ENCODE measurements at places on chromosomes 3 and 15.

- DNase-seq: no peak
Measured at GRCh38 chr3:98563661-98564281, 29.6 kb downstream of the CPOX start.

DNA sequence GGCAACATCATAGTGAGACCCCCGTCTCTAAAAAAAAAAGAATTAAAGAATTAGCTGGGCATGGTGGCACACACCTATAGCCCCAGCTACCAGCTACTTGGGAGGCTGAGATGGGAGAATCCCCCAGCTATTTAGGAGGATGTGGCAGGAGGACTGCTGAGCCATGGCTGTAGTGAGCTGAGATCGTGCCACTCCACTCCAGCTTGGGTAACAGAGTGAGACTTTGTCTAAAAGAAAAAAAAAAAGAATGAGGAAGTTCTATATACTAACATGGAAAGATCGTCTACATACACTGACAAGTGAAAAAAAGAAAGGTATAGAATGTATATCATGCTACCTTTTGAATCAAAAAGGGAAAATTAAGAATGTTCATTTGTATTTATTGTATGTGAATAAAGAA is 83.9 kb upstream of the CDAN1 start:
- DNase-seq: no peak

- DNase-seq: no peak
Measured at GRCh38 chr3:175913286-175913685, 1054.2 kb downstream of the NAALADL2 start.

DNA sequence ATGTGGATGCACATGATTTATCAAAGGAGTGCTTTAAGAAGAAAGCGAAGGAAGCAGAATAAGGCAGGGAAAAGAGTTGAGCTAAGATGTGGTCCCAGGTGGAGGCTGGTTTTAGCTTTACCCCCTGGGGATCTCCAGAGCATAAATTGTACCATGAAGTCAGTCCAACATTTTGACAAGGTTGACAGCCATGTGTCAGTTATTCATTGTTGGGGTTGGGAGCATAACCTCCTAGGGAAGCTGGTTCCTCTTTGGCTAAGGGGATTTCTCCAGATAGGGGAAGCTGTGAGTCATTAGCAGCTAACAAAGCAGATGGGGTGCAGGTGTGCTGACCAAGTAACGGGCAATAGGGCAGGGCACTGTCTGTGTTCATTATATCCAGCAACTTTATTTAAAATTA is 123.7 kb upstream of the IGSF10 start:
- no peak for DNase-seq

GRCh38 chr15:30992249-30992864 is 929 bp upstream of the MTMR10 start:
- no peak for DNase-seq

- no peak for DNase-seq
Measured at GRCh38 chr15:101501703-101502373, 12.3 kb upstream of the PCSK6 start.

GRCh38 chr3:152127058-152127457 is 141.7 kb upstream of the MBNL1 start:
- DNase-seq: no peak

- DNase-seq: no peak
Measured at GRCh38 chr3:50078622-50079021, 10.1 kb upstream of the RBM5 start.

- DNase-seq: no peak
Measured at GRCh38 chr15:66486887-66487286, 10.7 kb downstream of the SNAPC5 start.

DNA sequence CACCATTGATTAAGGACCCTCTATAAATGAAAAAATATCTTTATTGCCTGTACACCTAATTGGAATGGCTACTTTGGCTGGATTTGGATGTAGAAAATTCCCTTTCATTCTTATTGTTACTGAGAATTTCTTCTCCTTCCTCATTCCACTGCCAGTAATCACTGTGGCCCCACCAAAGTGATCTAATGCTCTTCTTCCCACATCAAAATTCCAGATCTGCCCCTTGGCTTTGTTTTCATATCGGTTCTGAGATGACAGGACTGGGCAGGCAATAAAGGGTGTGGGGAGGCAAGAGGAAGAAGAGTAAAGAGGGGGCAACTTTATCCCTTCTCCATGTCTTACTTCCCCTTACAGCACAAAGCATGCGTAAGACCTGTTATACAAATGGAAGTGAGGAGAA is 2.1 kb downstream of the ANKUB1 start:
- DNase-seq: no peak

DNA sequence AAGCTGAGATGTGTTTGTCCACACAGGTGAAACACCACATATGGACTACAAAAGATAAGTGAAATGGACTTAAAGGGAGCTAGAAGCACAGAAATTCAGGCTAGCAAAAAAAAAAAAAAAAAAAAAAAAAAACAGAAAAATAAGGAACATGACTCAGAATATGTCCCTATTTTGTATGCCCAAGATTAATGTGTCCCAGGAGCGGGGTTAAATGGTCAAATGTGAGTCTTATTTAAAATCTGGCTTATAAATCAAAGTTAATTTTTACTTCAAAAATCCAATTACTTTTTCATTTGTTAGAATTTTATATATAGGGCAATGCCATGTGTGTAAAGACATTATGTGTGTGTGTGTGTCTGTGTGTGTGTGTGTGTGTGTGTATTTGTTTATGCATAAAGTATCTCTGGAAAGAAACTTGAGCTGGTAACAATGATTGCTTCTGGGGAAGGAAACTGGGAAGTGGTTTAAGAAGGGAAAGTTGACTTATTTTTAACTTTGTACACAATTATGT is 986.5 kb downstream of the ROBO2 start:
- DNase-seq: no peak

DNA sequence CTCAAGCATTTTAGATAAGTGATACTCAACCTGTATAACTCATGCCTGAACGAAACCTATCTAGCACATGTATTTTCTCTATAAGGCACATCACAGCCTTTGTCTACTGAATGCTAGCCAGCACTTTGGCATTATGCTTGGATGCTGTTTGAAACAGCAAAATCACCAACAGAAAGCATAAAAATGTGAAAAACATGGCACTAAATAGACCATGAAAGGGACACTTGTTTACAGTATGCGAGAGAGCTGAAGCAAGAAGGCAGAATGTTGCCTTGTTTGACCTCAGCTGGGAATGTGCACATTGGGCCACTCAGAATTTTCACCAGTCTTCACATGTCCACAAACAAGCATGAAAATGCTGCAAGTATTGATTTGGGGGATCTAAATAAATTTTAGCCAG is 59.5 kb downstream of the MINDY2 start:
- DNase-seq: no peak

DNA sequence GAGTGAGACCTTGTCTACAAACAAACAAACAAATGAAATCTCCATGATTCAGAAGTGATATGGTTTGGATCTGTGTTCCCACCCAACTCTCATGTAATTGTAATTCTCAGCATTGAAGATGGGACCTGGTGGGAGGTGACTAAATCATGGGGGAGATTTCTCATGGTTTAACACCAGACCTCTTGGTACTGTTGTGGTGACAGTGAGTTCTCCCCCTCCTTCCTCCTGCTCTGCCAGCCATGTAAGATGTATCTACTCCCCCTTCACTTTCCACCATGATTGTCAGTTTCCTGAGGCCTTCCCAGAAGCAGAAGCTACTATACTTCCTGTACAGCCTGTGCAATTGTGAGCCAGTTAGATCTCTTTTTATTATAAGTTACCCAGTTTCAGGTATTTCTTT is 438.4 kb upstream of the THBS1 start:
- no peak for DNase-seq

DNA sequence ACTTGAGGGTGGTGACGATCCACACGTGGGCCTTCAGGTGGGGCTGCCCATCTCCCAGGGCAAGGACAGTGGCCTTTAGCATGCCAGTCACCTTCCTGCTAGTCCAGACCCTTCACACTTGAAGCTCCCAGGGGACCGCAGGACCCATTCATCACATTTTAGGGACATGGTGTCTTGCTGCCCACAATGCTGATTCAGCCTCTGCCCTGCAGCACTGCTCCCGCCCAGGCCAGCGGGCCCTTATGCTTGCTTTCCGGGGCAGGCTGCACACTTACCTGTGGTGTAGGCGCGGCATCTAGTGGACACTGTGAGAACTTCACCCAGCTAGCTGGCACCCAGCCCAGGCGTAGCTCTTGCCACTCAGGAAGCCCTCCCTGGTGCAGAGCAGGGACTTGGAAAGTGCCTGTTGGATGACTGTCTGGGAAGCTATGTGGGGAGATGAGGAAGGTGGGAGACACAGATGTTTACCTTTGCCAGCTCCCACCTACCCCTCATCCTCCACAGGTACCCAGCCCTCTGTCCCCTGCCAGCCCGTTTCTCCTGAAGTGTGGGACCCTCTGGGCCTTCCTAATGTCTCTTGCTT is 26.3 kb upstream of the NR2C2 start:
- DNase-seq: peak; percentile 71

- no peak for DNase-seq
Measured at GRCh38 chr15:52095597-52096262, 16.8 kb downstream of the BCL2L10 start.

- DNase-seq: no peak
Measured at GRCh38 chr3:180802837-180803236, 109.6 kb upstream of the FXR1 start.

GRCh38 chr15:87648278-87648677 is 608.3 kb downstream of the NTRK3 start:
- DNase-seq: no peak

GRCh38 chr3:112357930-112358780 is 25.2 kb downstream of the CD200 start:
- DNase-seq: peak; percentile 33

- no peak for DNase-seq
Measured at GRCh38 chr3:11384074-11384473, 111.9 kb downstream of the ATG7 start.

DNA sequence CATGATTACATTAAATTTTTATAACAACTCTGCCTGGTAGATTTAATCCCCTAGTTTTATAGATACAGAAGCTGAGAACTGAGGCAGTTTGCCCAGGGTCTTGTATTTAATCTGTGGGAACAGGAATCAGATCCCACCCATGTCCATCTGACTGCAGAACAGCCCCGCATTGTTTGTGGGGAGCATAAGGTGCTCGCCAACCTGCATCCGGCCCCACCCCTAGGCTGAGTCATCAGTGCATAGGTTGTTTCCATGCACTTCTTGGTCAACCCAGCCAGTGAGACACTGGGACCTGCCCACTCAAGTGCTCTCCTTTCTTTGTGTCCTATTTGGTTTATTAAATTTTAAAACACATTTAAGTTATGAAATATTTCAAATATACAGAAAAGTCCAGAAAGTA is 266.2 kb downstream of the OPA1 start:
- no peak for DNase-seq

DNA sequence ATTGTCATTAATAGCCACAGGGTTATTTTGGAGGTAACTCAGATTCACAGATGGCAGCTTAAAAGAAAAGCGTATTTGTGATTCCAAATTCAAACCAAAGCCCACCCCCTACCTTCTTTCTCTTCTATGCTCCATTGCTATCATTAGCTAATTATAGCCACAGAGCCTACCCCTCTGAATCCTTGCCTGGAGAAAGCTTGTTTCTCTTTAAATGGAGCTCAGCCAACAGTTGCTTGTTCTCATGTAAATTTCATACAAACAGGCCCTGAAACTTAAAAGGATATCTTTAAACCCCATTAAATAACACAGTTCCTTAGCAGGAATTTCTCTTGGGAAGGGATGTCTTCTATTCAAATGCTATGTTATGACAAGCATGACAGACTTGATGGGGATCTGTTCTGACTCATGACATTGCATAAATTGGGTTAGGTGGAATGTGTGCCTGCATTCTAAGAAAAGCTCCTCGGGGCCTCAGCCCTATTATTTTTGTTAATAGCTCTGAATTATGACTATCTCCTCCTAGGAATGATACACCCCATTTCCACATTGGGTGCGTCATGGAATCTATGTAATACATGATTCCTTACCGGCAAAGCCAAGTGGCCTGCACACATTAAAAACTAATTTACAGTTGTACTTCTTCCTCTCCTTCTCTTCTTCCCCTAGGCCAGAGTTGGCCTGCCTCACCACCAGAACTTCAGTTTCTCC is 265.8 kb downstream of the TAFA4 start:
- no peak for DNase-seq

- no peak for DNase-seq
Measured at GRCh38 chr3:87207460-87207859, 19.6 kb upstream of the CHMP2B start.

- DNase-seq: no peak
Measured at GRCh38 chr3:59313365-59313764, 263.5 kb upstream of the CFAP20DC start.

GRCh38 chr3:38653685-38654537 is 4.4 kb upstream of the SCN5A start:
- no peak for DNase-seq

DNA sequence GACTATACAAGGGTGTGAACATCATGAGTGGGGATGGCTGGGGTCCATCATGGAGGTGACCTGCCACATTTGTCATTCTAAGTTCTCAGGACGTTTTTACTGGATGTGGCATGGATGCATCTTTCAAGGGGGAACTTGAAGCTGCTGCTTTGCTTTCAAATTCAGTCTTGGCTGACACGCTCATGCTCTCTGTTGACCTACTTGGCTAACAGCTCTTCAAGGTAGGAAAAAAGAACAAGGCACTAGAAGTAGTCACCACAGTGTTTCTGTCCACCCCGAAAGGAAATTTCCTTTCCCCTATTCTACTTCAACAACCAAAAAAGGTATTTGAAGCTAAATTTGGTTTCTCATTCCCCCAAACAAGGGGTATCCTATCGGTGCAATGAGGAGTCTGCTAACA is 15.0 kb downstream of the STIMATE start:
- no peak for DNase-seq

DNA sequence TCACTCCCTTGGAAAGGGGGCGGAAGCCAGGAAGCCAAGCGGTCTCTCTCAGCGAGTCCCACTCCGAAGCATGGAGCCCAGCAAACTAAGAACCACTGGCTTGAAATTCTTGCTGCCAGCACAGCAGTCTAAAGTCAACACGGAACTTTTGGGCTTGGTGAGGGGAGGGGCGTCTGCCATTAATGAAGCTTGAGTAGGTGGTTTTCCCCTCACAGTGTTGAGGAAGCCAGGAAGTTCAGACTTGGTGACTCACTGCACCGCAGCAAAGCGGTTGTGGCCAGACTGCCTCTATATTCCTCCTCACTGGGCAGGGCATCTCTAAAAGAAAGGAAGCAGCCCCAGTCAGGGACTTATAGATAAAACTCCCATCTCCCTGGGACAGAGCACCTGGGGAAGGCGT is 665.4 kb upstream of the CBLB start:
- peak; percentile 19 for DNase-seq

GRCh38 chr15:70160267-70160666 is 62.5 kb upstream of the TLE3 start:
- no peak for DNase-seq

DNA sequence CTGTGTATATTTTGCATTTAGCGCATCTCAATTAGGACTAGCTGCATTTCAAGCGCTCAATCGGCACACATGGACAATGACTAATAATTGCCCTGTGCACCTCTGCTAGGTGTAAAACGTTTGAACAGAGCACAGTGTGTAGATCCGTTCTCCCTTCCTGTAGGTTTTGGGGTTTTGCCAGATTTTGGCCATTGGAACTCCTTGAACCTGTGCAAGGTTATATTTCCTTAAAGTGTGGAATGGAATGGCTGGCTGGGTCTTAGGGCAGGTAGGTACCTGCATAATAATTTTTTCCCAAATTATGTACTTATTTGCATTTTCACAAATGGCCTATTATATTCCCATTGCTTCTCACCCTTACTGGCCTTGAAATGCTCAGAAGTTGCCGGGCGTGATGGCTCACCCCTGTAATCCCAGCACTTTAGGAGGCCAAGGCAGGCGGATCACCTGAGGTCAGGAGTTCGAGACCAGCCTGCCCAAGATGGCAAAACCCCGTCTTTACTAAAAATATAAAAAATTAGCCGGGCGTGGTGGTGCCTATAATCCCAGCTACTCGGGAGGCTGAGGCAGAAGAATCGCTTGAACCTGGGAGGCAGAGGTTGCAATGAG is 777 bp downstream of the RNU5B-1 start:
- DNase-seq: no peak

All from effector CD4-positive, alpha-beta T cell (primary cell).